CD4-positive, alpha-beta T cell treated with Interleukin-4 for 4 hours (primary cell): ENCODE measurements at places on chromosomes 7 and 10.

- no peak for DNase-seq
These were observed 465.6 kb upstream of the IGFBP3 start for GRCh38 chr7:46386428-46387399.

DNA sequence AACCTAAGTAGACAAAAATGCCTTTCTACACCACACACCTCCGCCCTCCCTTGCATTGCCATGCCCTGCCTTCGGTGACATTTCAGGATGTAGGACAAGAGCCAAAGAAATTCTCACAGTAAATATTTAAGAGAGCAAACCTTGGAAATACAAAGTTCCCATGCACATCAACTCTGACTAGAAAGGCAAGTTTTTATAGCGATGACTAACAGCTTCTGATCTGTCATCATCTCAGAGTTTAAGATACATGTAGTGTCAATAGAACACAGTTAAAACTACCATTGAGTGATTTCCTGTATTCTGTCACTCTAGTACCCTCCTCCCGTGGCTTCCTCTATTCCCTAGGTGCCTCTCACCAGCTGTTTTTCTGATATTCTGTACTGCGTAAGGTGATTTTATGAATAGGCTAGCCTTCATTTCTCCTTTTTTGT is 20.7 kb downstream of the SLC16A9 start:
- DNase-seq = no peak

DNA sequence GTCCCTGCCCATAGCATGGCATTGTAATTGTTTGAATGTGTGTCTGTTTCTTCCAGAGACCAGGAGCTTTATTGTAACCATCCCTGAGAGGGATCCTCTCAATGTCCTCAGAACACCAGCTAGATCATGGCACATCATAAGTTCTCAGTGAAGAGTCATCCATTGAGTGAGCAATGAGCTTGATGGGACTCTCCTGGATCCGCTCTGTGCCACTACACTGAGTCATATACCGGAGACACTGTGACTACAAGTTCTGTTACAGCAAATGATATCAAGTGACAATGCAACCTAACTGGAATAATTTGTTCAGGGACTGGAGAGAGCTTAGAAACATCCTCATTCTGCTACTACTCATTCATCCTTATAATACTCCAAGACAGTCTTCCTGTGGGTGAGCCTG is 25.1 kb downstream of the MRPS24 start:
- DNase-seq = no peak

GRCh38 chr7:50125766-50126165 is 32.7 kb upstream of the ZPBP start:
- no peak for DNase-seq

DNA sequence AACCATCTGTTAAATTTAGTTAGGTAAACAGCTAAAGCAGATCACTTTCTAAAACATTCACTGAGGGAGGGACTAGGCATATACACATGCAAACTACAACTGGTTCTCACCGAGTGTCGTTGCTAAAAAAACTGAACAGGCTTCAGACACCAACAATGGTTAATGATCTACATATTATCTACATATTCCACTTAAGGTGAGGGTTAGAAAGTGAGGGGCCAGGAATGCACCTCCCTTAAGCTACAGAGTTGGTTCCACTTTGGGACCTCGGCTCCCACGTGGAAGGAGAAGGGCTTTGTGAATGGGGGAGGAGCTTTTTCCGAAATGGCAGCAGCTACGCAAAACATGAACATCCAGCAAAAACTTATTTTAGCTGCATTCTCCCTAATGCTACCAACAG is 5.8 kb downstream of the CTBP2 start:
- no peak for DNase-seq

GRCh38 chr10:60203993-60204618 is 185.6 kb downstream of the ANK3 start:
- DNase-seq = no peak
